ENCODE measurements at places on chromosomes 7 and 10.

DNA sequence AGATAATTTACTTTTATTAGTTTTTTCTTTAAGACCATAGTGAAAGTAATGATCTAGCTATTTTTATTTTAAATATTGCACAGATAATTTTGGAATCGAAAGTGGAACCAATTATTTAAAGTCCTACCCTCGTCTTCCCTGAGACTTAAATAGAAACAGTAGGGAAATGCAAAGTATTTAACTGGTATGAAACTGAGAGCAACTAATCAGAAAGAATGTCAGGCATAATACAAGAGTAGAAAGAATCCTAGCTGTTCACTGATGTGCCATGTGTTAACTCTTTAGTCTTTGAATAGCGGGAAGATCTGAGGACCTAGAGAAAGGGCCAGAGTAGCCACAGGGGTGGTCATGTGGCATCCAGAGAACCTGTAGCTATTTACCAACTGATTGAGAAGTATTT lies 630.0 kb downstream of the NRG3 start:
- no peak for DNase-seq

DNA sequence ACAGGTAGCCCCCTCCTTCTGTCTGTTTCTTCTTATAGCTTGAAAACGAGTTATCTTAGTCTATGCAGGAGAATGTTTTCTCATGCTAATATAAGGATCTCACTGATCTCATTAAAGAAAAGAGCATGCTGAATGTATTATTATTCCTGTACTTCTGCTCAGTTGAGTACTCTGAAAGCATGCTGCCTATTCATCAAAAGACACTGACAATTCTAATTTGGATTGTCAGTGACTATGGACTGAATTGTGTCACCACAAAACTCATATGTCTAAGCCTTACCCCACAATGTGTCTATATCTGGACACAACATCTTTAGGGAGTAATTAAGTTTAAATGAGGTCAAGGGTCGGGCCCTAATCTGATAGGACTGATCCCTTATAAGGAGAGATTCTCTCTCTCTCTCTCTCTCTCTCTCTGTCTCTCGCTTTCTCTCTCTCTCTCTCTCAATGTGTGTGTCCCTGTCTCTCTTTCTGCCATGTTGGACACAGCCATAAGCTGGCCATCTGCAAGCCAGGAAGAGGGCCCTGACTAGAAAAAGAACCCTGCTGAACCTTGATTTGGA lies 98.4 kb downstream of the GNAT3 start:
- DNase-seq = no peak

DNA sequence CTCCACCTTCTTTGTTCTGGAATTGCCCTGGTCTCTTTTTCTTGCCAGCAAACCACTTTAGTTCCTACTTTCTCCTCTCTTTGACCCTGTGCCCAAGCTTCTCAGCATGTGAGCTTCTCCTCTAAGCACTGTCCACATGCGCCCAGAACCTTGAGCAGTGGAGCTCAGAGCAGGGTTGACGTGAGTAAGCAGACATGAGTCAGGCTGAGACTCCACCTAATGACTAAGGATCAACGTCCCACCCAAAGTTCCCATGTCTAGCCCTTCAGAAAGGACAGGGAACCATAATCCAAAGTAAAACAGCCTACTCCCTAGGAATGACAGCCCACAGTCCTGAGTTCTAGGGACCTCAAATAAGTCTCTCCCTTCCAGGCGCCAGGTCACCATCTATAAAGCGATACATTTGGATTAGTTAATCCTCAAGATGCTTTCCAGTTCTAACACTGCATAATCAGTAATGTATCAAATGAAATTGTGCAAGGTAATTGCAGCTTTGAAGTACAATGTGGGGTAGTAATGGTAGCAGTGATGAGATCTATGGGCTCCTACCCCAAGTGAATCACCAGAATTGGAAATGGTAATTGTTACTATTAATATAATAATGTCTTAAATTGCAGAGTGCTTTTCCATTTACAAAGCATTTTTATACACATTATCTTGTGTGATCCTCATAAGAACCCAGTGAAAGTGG lies 44.5 kb downstream of the KCNMA1 start:
- DNase-seq = no peak

GRCh38 chr10:34526186-34526585 lies 288.9 kb downstream of the PARD3 start:
- DNase-seq = peak; percentile 20

DNA sequence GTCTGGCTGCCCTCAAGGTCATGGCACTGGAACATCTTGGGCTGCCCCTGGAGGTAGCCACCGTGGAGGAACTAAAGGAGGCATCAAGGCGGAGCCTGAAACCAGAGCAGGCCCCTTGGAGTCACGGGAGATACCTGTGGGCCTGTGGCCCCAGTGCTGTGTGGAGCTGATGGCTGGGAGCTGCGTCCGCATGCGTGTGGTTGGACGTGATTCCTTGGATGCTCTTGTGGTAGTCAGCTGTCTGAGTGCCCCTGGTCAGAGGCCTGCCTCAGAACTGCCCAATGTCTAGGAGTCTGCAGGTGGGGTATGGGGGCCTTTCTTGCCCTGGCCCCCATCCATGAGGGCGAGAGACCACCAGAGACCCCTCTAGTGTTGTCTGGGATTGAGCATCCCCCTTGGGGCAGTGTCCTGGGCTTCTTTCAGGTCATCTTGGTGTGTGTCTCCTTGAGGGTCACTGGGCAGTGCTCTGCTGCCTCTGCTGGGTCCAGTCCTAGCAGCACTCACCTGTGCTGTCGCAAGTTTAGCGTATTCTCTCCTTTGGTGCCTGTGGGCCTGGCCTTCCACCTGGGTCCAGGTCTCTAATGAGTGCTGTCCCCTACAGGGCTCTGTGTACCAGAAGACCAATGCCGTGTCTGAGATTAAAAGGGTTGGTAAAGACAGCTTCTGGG lies 8.1 kb downstream of the PGAM2 start:
- DNase-seq = no peak

GRCh38 chr10:79379512-79380124 lies 32.3 kb downstream of the PPIF start:
- DNase-seq = peak; percentile 72

DNA sequence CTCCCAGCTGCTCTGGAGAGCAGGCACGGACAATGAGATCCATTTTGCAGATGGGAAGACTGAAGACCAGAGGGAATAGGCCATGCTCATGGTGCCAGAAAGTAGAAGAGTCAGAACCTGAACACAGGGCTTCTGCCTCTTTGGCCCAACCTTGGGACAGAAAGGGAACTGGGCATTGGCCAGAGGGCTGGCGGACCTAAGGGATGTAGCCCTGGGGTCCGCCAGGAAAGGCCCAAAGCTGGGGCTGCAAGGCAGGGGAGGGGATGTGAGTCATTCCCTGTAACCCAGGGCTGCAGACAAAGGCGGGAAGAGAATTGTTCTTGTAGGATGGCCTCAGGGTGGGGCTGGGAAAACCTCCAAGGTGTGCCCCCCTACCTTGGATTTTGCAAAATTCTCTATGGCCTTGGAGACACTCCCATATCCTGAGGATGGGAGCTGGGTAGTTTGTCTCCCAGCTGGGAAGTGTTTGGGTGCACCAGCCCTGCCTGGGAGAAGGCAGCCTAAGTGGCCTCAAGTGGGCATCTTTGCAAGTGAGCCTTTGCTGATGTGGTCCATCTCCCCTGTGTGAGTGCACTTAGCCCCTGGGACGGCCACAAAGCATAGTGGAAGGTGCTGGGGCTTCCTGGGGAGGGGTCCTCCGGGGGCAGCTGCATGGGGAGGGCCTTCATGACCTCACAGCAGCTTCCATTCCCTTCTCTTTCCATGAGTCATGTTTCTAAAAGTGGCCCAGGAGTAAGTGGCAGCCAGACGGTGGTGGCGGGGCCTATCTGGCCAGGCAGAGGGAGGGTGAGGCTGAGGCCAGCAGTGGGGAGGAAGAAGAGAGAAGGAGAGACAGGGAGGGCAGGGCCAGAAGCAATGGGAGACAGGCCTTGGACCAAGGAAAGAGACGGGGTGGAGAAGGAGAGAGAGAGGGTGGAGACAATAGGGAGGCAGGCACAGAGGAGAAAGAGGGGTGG lies 9.2 kb downstream of the AQP1 start:
- peak; percentile 87 for DNase-seq

DNA sequence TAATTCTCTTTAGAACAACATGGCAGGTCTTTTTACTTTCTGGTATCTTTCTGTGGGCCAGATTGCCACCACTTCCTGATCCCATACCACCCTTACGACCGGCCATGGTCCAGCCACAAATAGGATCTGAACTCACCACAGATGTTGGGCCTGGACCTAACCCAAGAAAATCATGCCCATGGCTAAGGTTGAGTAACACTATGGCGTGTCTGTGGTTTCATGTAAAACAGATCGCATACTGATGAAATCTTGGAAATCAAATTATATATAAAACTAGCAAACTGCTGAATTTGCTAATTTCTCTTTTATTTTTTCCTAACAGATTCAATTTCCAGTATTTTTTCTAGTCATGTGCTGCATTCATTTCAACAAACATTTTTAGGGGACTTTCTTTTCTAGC lies 77.2 kb downstream of the CH25H start:
- no peak for DNase-seq

- no peak for DNase-seq
Observed at GRCh38 chr7:98234429-98235147, 17.4 kb downstream of the TECPR1 start.

DNA sequence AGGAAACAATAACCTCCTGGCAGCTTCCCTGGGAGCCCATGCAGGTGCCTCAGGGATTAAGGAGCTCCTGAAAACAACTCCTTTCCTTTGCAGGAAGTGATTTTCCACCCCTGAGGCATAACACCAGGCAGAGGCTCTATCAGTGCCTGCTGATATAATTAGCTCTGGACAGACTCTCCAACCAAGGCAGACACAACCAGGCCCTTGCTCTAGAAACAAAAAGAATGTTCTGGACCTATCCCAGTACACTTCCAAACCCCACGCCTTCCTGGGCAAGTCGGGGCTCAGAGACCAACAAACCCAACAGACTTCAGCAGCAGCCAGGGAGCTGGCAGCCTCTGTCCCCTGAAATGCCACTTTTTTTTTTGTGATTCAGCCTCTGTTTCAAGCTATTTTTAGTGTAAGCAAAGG lies 247.1 kb downstream of the KCNMA1 start:
- no peak for DNase-seq
